ENCODE measurements at places on chromosomes 4 and X.

DNA sequence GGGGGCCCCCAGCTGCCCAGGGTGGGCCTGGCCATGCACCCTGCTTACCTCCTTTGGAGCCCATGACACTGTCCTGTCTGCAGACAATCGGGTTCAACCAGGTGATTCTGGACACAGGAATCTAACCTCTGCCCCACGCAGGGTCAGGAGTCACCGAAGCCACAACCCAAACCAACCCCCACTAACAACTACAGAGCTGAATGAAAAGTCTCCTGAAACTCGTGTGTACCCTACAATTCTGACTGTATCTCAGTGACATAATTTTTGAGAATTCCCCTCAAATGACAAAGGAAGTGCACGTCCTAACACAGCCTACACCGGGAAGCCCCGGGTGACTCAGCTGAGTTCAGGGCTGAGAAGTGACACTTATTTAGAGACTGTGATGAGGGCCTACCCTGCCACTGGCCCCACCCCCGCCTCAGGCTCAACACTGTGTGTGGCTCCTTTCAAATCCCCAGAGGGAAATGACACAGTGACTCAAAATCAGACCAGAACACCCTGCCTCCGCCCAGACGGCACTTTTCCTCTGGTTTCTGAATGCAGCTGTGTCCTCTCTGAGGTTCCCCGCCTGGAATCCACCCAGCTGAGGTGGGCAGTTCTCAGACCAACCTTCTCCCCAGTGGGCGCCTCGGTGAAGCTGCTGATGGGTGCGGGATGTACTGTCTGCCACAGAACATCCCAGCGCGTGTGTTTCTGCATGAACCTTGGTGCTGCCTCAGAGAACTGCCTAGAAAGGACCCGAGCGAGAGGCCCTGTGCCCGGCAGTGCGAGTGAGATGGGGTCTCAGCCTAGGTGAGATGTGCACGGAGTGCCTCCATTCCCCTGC lies 9.9 kb downstream of the TNIP2 start:
- DNase-seq = peak; percentile 99

- DNase-seq = no peak
These were observed 118.3 kb upstream of the GABRA2 start for GRCh38 chr4:46508216-46508615.

DNA sequence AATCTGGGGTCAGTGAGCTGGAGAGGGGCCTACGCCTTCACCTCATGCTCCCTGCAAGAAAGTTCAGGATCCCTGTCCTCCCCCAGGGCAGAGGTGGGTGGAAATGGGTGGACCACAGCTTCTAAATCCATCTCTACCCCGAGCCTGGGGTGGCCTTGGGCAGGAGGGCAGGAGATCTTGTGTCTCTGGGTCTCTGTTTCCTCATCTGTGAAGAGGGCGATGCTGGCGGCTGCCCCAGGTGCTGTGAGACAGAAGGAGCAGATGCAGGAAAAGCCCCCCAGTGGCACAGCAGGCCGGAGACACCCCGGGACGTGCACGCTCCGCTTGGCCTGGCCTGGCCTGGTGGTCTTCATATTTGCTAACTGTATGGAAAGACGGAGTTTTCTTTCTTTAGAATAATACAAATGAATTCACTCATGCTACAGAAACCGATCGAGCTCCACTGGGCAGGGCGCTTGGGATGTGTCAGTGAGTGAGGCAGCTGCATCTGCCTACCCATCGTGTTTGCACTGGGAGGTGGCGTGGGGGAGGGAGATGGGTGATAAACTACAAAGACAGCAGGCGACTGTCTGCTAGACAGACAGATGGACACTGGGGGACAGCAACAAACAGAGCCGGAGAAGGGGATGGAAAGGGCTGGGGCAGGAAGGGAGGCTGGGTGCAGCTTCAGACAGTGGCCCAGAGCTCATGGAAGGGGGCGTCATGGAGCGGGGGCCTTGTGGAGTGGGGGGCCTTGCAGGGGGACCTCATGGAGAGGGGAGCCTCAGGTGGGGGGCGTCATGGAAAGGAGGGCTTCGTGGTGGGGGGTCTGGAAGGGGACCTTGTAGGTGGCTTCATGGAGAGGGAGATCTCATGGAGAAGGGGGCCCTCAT lies 136.2 kb downstream of the CPZ start:
- no peak for DNase-seq

DNA sequence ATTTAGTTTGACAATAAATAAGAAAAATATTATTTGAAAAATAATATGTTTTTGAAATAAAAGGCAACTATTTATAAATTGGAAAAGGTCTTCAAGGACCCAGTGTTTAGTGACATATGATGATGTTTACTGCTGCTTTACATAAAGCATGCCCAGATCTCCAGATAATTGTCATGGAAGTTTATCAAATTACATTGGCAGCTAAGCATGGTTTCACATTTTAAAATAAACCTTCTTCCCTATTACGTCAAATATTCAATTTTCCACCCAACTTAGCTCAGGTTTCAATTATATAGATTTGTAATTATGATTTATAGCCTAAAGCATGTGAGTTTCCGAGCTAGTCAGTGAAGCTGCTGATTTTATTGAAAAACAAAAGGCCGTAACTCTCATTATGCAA lies 417.2 kb downstream of the CFAP47 start:
- no peak for DNase-seq

- DNase-seq = no peak
These were observed 27.1 kb downstream of the PDLIM3 start for GRCh38 chr4:185508181-185508580.

- peak; percentile 18 for DNase-seq
These were observed 21.8 kb downstream of the SPRY1 start for GRCh38 chr4:123418351-123418931.

DNA sequence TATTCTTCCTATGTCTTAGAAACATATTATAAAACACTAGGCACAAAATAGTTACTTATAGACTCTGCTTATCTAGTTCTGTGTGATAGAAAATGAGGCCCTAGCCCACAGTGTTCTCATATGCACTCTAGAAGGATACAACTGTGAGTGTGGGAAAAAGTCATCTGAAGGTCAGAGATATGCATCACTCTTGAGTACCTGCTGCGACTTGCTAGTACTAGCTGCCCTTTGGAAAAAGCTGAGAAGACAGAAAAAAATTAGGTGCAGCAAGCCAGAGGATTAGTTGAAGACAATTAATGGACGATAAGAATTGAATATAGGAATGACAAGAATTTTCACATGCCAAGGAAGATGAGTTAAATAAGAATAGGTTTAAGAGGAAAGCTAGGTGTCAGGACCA lies 61.3 kb downstream of the MTHFD2L start:
- no peak for DNase-seq

GRCh38 chr4:184536065-184536880 lies 61.9 kb upstream of the IRF2 start:
- peak; percentile 61 for DNase-seq

GRCh38 chrX:17613979-17614588 lies 123.2 kb upstream of the SCML1 start:
- no peak for DNase-seq

GRCh38 chrX:9494771-9495170 lies 29.9 kb downstream of the TBL1X start:
- DNase-seq = no peak

DNA sequence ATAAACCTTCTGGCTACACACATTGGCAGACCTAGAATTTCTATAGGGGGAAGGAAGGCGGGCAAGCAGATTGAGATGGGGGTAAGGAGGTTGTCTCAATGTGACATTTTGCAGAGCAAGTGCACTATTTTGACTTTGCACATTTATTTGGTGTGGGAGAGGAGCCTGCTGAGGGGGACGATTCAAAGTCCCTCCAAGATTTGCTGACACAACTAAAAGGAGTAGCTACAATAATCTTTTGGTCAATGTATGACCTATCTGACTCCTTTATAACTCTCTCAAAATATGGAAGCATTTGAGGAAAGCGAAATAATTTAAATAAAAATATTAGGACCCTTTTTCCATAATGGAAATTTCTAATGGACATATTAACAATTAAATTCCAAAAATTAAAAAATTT lies 274.9 kb upstream of the PPARGC1A start:
- no peak for DNase-seq

Data from suppressor macrophage treated with lipopolysaccharide for 1 hour (primary cell).